AG10803 (cell line): ENCODE measurements at places on chromosomes 1 and 21.
A peak's percentile ranks its signal among the peaks of the same experiment; 100 is the strongest.

- no peak for DNase-seq
Measured at GRCh38 chr1:115283249-115283648, 54.8 kb downstream of the NGF start.

DNA sequence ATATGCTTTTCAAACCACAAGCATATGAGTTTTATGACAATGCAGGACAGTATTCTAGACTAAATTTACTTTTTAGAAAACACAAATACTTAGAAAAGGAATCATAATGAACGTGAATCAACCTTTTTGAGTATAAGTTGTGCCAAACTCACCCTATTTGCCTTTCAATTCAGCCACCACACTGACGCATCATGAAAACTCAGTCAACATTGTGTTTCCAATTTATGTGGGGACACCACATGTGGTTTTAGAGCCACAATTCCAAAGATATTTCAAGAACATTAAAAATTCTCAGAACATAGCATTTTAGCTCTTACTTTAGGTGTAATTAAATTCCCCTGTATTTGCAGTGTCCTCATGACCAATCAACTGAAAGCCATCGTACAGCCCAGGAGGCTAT is 118.8 kb downstream of the PTBP2 start:
- DNase-seq: peak; percentile 80

- no peak for DNase-seq
Measured at GRCh38 chr21:29991624-29992023, 51.8 kb upstream of the GRIK1 start.

DNA sequence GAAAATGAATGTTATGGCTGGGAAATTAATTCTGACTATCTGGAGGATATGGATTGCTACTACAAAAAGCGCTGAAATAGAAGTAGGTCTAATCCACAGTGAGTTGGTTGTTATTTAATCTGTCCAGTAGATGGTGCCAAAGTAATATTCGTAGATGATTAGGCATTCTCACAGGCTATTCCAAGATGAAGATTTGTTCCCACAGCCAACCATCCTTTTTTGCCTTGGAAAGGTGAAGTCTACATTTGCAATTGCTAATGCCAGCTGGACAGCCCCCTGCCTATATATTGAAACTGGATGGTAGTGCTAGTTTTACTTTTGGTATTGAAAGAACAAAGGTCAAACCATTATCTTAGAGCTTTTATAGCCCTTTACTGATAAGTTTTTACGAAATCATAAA is 43.8 kb downstream of the RBM11 start:
- peak; percentile 41 for DNase-seq

DNA sequence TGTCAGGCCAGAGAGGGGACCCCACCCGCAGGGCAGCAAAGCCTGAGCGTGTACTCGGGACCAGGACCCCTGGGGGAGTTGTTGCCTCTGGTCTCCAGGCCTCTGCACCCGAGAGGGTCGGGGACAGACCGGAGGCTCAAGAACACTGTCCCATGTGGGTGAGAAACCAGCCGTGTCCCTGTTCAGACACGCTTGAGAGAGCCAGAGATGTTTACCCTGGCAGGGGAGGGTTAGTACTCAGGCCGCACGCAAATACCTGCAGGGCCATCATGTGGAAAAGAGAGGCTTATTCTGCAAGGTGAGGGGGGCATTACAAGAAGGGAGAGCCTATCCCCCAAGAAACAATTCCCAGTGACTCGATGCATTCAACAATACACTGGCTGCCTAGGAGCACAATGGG is 74.0 kb upstream of the ARHGEF16 start:
- no peak for DNase-seq

DNA sequence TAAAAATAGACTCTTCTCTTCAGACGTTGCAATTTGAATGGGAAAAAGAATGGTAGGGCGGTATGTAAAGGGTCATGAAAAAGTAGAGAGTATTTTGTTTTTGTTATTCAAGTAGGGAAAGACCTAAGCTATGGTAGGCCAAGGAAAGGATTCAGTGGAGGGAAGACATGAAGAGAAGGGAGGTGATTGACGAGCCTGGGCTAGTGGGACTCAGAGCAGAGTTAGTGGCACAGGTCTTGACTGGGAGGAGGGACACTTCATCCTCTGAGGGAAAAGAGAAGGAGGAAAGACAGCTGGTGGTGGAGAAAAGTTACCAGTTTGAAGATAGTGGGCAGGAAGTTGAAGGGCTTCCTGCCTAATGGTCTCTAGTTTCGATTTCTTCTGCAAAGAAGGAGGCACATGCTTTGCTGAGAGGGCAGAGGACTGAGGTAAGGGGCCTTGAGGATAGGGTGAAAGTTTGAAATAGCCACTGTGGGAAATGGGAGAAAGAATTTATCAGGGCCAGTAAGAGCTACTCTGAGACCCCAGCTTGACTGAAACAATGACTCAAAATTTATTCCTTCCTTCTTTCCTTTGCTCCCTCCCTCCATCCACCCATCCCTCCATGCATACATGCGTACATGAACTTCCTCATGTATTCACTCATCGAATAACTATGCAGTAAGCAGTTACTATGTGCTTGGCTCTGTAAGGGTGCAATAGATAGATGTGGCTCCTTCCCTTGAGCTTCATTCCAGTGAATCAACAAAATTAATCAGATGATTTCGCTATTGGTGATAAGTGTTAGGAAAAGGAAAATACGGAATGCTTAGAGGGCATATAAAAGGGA is 4.2 kb downstream of the CD48 start:
- DNase-seq: no peak

DNA sequence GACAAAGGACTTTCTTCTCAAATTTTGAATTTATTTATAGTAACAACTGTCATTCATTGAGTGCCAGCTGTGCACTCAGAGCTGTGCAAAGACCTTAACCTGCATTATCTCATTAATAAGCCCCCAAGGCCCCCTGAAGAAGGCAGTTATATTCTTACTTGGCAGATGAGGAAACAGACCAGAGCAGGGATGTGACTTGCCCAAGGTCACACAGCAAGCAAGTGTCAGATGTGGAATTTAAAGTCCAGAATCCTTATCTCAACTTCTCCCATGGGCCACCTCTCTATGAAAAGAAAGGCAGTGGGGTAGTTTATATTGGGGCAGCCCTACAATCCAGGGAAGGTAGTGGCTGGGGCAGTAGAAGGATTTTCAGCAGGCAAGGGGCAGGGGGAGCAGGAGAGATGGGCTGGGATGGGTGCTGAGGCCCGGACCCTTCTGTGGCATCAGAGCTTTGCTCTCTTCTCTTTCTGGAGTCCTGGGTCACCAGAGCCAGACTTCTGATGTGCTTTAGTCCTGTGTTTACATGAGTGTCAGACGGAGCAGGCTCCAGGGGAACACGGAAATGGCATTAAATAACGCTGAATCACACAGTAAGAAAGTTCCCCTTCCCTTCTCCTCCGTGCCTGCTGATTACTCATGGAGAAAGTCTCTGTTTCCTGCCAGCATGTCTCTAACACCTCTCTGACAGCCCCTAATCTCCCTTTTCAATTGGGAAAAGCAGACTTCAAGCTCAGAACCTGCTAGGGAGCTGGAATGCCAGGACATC is 39.5 kb downstream of the EPHB2 start:
- peak; percentile 91 for DNase-seq

DNA sequence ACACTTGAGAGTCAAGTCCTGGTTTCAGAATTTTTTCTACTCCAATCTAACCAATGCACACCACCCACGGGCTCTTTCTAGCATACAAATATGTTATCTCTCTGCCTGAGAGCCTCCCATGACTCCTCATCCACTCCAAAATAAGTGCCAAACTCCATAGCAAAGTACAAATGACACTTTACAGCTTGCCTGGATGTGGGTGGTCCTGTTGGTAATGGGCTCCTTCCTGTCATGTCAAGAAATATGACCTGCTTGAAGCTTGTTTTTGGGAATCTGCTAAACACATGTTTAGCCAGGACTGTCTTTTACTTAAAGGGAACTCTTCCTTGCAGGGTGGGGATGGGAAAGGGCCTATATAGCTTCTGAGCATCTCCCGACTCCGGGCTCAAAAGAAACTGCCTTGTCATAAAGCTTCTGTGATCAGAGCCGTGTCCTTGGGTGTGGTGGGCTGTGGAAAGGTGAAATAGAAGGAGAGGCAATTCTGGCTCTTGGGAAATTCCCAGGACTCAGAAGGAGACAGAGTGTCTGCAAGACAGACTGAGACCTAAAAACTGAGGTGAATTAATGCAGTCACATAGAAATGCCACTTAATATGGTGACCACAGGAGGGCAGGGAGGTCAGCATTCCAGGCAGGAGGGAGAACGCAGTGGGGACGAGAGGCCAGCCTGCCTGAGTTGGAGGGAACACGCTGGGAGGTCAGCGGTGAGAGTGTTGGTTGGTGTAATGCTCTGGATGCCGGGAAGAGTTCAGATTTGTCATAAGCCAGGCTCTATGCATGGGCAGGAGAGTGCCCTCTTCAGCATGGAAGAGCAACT is 6.1 kb upstream of the IGFN1 start:
- DNase-seq: peak; percentile 76

DNA sequence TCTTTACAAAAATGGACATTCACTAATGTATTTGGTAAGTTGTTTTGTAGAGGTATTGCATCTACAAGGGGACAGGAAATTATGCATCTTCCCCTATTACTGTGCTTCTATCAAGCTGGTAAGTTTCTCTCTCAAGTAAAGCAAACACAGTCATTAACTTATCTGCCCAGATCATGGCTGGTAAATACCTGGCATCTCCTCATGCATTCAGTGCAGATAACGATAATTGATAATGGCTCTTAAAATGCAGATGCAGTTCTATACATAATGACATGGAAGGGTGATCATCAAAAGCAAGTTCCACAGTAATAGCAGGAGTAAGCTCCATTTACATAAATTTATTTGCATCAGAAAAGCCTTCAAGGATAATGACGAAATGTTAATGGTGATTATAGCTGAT is 122.4 kb downstream of the SIPA1L2 start:
- DNase-seq: no peak

DNA sequence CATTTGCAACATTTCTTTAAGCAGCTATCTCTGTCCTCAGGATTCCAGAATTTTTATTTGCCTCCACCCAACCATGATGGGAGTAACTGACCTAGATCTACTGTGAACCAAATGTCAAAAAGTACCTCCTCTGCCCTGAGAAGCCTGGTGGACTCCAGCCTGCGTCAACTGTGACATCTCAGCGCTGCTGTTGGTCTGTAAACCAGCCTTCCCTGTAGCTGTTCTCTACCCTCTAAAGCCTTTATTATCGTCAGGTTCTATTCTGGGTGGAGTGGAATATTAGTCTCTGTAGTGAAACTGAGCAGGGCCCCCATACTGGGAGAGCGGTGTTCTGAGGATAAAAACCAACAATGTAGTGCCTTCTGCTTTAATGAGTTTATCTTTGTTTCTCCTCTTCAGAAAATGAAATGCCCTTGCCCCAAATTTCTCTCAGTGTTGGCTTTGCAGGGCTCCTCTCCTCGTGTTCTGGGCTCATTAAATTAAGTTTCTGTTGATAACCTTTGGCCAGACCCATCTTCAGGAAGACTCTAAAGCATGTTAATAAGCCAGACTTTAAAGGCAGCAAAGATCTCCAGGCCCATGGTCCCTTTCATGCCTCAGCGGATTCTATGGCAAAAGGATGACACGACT is 223.1 kb upstream of the PLXNA2 start:
- DNase-seq: no peak

DNA sequence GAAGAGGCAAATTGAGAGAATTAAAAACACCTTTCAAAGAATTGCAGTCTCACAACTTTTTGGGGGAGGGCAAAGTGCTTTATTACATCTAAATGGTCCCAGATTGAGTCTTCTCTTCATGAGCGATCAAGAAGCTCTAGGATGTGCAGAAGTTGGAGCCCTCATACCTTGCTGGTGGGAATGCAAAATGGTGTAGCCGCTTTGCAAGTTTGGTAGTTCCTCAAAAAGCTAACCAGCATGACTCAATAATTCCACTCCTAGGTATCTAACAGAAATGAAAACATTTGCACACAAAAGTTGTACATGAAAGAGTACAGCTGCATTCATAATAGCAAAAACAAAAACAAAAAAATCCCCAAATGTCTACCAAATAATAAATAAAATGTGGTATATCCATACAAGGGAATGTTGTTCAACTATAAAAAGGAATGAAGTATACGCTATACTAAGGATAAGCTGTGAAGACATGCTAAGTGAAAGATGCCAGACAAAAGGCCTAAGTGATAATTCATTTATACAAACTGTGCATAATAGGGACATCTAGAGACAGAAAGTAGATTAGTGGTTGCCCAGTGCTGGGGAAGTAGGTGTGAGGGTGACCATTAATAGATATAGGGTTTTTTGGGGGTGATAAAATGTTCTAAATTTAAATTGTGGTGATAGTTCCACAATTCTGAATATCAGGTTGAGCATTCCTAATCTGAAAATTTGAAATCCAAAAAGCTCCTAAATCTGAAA is 55.2 kb downstream of the SELENOF start:
- no peak for DNase-seq

GRCh38 chr21:33273044-33273443 is 6.9 kb downstream of the IL10RB start:
- no peak for DNase-seq

- DNase-seq: peak; percentile 86
Measured at GRCh38 chr1:58839846-58840835, 56.3 kb upstream of the JUN start.

DNA sequence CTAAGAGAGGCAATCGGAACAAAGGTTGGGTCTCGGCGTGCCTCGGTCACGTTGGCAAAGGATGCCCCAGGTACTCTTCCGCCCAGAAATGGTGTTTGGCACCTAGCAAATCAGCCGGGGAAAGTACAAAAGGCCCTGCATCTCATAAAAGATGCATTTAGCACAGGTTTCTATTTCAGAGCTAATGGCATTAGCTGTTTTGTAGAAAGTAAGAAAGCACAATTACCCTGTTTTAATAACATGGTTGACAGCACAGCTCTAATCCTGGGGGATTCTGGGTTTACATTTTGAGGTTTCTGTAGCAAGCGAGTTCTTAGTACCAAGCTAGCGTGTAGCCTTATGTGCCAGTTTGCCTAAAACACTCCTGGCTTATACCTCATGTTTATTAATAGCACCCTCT is 178.5 kb downstream of the PRDM2 start:
- DNase-seq: no peak

DNA sequence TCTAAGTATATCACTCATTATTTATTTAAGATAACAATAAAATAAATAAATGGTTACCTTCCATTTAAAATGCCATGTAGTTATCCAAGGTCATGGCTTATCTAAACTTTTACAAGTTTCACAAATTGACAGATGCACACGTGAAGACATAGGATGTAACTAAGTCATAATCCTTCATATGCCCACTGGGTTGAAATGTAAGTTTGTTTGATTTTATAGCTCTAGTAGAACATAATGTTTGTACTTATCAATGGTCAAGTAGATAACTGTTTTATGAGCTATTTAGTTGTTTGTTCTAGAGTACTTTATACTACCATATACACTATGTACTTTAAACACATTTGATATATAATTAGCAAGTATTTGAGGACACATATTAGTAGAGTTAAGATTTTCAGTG is 43.0 kb downstream of the ITGB3BP start:
- no peak for DNase-seq

DNA sequence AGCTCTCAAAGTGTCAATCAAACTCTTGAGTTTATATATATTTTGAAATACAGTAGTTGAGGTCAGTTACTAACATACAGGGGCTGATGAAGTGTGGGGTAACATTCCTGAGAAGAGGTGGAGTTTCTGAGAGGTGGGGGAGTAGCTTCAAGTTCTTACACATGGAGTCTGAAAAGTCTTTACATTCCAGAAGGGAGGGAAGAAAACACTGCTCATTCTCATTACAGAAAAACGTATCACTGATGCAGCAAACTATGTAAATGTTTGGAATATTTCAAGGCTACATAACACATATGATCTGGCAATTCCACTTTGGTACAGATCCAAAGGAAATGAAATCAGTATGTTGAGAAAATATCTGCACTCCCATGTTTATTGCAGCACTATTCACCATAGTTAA is 1065.8 kb upstream of the B3GALT2 start:
- no peak for DNase-seq
